ENCODE measurements at places on chromosomes 2 and 18.

DNA sequence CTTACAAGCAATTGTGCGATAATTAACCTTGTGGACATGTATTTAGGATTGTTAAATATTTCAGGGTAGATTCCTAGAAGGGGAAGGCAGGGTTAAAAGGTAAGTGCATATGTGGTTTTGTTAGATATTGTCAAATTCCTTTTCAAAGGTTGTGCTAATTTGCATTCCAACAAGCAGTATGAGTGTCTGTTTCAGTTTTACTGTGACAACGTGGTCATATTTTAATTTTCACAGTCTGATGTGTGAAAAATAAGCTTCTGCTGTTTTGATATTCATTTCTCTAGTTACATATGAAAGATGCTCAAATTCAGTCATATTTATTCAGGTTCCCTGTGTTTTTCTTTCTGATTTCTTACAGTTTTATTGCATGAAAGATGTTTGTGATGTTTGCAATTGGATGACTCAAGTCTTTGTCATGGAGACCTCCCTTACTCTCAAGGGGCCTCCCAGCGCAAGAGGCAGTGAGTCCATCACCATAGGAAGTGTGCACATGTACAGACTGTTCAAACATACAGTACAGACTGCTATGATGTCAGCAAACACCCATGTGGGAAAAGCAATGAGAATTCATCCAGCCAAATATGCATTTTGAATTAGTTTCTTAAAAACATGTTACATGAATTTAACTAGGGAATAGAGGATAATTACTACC, 310.8 kb downstream of the GALR1 start:
- DNase-seq, result no peak

- no peak for DNase-seq
Observed at GRCh38 chr2:208346756-208347155, 59.8 kb upstream of the PTH2R start.

GRCh38 chr2:29749041-29749440, 172.3 kb downstream of the ALK start:
- DNase-seq, result no peak

DNA sequence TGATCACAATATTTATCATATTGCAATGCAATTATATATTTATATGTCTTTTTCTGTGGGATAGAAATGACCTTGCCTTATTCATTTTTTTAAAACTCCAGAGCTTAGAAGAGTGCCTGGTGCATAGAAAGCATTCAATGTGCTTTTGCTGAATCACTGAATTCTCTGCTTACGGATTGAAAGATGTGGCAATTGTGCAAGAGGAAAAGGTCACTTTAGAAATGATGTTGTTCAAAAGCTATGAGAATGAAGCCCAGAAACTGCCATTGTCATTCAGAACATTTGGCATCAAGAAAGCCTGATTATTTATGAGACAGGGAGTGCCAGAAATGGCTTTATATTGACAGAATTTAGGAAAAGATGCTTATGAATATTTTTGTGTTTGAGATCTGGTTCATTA, 678.6 kb upstream of the CDH2 start:
- DNase-seq, result no peak

- peak; percentile 10 for DNase-seq
Observed at GRCh38 chr2:202237787-202238233, 587 bp downstream of the SUMO1 start.

DNA sequence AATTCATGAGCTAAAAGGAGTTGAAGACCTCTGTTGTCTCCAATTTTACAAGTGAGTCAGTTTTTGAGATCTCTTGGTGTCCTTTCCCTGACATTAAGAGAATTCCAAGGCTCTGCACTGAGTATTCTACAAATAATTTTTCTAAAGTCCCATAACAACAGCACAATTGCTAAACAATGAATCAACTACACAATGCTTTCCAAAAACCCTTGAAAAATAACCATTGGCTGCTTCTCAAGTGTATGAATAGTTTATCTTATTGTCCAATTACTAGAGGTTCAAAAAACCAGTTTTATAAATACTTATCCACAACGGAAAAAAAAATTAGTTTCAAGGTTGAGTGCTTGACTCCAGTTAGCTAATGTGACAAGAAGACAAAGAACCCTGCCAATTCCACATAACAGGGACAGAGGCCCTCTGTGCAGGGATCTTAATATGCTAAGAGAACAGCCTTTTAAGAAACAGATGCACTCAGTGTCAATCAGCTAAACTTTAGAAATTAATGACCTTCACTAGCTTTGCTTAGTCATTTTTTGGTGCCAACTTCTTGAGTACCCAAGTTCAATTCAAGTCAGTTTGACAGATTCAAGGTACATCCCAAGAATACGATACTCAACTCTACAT, 266.6 kb upstream of the CYP26B1 start:
- peak; percentile 23 for DNase-seq

DNA sequence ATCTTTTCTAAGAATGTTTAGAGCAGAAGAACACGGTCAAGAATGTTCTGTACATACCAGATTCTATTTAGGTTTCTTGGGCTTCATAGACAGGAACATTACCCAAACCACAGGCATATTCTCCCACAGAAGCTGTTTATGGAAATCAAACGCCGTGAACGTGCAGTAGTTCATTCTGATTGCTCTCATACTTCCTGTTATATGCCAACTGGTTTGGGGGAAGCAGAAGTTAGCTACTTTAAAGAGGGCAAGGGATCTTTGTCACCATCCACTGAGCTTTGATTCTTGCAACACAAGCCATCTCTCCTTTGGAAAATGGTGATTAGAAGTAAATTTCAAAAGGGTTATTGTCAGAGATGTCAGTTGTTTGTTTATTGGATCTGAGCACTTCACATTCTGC, 182.2 kb upstream of the NRP2 start:
- no peak for DNase-seq

GRCh38 chr2:240464514-240465241, 29.2 kb downstream of the GPC1 start:
- no peak for DNase-seq

DNA sequence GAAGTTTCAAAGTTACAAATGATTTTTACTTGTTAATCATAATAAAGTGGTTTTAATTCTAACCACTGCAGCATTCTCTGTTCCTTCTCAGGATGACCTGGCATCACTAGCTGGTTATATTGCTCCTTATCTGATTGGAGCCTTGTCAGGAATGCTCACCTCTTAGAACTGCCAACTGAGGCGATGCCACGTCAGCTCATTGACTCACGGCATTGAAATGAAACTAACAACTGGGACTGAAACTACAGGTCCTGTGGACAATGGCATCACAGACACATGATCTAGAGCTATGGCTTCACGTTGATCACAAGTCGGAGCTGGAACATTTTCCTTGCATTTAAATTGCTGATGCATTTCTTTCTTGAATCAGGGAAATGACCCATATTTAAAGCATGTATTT, 54.9 kb upstream of the MAP2 start:
- DNase-seq, result peak; percentile 67

- no peak for DNase-seq
Observed at GRCh38 chr2:224252631-224253030, 149.3 kb downstream of the FAM124B start.

DNA sequence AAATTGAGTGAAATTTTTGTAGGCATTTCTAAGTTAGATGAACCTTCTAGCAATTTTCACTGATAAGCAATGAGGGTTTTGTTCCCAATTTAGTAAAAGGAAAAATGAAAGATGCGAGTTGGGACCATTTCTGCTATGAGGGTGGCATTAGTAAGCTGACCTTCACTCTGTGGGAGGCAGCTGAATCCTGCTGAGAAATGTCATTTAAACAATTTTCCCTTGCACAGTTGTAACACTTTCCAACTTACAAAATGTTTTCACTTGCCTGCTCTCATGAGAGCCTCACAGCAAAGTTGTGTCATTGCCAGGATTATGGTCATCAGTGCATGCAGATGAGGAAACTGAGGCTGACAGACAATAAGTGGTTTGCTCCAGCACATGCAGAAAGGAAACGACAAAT, 527.7 kb downstream of the TNS1 start:
- DNase-seq, result no peak

DNA sequence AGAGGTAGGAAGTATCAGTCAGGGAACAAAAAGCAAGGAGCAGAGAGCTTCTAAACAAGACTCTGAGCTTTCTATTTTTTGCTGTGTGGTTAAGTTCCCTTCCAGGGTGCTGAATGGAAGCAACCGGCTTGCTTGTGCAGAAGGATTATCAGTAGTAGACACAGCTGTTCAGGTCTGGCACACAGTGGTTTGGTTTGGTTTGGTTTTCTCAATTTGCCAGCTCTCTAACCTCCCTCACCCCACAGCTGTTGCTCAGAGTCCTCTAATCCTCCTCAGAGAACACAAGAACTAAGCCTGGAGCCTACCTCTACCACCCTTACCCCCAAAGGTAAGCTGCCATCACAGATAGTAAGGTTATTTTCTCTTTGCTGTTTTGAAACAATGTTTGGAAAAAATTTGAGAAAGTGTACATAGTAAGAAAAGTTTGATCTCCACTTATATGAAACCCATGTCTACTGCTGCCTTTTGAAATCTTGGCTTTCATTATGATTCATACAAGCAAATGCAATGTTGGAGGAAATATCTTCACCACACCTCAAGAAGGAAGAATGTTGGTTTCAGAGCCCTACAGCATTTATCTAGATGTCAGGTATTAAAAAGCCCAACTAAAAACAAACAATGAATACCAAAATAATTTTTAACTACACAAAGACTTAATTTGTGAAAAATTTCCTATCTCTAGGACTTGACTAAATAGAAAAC, 255.3 kb downstream of the NR4A2 start:
- no peak for DNase-seq

DNA sequence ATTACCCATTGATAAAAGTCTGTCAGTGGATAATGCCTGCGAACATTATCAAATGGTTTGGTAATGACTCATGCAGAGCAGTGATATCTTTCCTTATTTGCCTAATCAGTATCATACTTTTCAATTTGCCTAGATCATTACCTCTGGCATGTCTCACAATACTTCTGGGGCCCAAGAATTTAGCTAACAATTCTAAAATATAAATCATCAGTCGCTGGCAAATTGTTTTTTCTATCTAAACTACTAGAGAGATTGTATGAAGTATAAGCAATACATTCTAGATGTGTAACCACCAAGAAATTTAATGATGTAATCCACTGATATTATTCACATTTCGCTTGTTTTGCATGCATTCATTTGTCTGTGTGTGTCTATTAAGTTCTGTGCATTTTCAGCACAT, 191.2 kb upstream of the CDH19 start:
- no peak for DNase-seq

DNA sequence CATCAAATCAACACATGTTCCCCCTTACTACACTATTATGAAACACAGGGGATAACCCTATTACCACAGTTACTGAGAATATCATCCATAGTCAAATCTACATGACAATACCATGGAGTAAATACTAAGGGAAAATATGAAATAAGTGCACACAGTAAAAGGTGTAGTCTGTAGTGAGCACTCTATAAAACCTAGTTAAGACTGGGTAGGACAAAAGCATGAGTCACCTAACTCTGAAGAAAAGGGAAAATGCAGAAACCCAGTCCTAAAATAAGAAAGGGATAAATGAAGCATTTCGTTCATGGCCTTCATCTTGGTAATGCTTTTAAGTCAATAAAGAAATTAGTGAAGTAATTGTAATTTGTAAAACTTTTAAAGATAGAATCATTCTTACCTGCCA, 65.4 kb upstream of the ACVR2A start:
- DNase-seq, result no peak

- no peak for DNase-seq
Observed at GRCh38 chr18:22191346-22191695, 21.9 kb downstream of the GATA6 start.

- no peak for DNase-seq
Observed at GRCh38 chr18:51630706-51631105, 433.2 kb upstream of the MEX3C start.

DNA sequence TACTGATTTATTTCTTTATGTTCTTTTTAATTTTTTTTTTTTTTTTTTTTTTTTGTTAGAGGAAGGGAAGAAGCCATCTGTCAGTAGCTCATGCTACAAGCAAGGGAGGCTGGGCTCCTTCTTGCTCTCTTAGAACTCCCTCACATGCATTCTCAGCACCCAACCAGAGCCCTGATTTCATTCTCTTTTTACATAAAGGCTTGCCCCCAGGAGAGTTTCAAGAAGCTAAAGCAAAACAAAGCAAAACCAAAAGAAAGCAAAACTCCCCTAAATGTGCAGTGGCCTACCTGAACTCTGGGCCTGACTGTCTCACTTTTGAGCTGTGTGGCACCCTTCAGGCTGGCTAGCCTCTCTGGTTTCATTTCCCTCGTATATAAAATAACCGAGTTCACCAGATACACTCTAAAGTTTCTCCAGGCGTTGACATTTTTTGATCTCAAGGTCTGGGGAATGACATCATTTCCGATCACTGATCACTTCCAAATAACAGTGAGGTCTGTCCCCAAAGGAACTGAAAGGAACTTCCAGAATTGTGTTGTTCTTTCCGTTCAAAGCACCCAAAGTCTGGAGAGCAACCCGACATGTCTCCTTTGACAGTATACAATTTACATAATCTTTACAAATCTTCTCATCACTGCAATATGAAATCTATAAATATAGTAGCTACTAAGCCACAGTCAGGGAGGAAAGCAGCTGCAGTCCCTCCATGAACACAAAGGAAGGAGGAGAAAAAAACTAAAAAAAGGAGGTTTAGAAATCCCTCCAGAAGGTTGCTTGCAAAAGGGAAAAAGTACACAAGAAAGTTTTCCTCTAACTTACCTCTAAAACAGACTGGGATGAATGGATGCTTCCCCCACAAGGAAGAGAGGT, 145.6 kb upstream of the NCK2 start:
- no peak for DNase-seq

DNA sequence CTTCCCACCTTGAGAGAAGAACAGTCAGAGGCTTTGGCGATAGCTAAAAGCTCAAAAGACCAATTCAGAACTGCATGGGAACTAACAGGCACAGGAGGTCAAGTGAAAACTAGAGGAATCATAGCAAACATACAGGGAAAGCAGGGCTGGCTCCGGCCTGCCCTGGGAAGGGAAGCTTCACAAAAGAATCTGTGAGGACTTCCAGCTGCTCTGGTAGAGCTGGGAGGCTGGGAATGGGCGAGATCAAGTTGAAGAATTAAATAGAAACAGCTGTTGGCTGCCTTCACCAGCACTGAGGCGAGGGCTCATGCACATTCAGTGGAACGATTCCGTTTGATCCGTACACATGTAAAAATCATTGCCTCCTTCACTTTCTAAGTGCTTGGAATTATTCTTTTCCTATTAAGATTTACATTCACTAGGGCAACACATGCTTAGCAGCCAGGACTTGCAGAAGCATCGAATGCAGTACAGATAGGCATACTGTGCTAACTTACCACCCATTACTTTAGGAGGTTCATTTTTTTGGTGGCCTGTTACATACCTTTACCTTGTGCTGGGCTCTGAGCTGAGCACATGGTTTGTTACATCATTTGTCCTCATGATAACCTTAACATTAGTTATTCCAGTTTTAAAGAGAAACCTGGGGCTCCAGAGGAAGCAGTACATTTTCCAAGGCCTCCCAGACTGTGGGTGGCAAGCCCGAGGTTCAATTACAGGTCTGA, 125.4 kb upstream of the RNF152 start:
- no peak for DNase-seq

GRCh38 chr18:70324897-70325296, 36.1 kb downstream of the SOCS6 start:
- DNase-seq, result no peak

- no peak for DNase-seq
Observed at GRCh38 chr18:35458677-35459441, 38.9 kb downstream of the INO80C start.
